ENCODE measurements at places on chromosomes 4 and X.
A peak's percentile ranks its signal among the peaks of the same experiment; 100 is the strongest.

- DNase-seq = no peak
Observed at GRCh38 chr4:2787230-2788100, 5.4 kb upstream of the SH3BP2 start.

DNA sequence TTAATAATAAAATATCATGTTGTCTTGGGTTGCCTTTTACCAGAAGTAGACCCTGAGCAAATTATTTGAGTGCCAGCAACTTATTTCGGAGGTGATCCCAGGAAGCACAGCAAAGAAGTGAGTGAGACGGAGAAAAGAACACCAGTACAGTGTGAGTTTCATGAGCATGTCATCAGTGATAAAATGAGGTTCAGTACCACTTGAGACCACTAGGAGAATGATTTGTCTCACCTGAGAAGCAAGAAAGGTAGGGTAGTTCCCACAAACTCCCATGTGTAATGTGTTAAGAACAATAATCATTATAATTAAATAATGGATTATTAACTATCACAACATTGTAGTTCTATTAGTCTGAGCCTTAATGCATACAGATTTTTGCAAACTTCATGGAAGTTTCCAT is 112.8 kb upstream of the DMD start:
- peak; percentile 7 for DNase-seq

DNA sequence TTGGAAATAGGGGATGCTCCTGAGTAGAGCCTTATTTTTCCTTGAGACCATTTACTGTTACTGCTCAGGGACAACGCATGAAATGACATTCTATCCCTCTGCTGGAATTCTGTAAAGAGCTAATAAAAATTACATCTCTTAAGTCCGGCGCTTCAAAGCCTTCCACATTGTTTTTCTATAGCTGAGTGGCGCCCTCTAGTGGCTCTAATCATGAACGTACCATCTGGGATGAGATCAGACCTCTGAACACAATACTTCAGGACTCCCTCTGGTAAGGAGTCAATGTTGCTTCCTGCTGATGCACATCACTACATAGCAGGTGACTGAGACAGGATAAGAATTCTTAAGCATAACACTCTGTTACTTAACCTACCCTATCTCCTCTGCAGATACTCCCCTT is 6.0 kb downstream of the HMGN5 start:
- peak; percentile 0 for DNase-seq

GRCh38 chr4:147580396-147580795 is 36.8 kb upstream of the TMEM184C start:
- no peak for DNase-seq

Measured in NCI-H69 (cell line).